ENCODE measurements at places on chromosomes 5 and 9. TPM values are rescaled to one million over a fixed set of nuclear protein-coding genes. Genes with fewer than 3 reads are reported as not detected.

DNA sequence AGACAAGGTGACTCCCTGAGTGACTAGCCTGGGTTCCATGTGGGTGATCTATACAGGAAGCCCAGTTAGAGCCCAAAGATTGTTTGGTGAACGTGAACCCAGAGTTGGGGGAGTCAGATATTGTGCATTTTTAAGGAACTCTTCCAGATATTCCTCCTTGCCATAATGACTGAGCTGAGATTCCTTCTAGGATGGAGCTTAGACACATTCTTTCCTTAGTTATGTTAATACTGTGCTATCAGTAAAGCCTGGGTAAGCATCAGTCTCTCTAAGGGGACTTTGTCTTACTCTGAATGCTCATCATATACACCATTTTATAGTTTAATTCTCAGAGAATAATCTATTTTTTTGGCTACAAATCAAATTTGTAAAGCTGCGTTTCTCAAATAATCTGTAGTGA, 68.1 kb downstream of the FOXB2 start:
- no peaks in the 10 kb centered on the region for H3K27me3 ChIP-seq
- no peaks in the 10 kb centered on the region for H3K36me3 ChIP-seq
- no peaks in the 10 kb centered on the region for H3K4me1 ChIP-seq
- H3K27ac ChIP-seq, result no peak overlapping the region

DNA sequence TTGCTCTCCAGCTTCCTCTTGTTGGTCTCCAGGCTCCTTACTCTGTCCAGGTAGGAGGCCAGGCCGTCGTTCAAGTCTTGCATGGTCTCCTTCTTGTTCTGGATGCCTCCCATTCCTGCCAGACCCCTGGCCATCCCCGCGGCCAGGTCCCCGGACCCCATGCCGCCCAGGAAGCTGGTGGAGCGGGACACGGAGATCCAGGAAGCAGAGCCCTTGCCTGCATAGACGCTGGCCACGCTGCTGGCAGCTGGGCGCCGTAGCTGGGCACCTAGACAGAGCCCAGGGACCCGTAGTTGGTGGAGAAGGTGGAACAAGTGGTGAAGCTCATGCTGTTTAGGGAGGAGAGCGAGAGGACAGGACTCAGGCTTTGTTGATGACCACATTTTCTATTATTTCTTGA, 1584.0 kb upstream of the ACO1 start:
- no peaks in the 10 kb centered on the region for H3K36me3 ChIP-seq
- H3K4me3 ChIP-seq, result no peak overlapping the region
- no peak for DNase-seq
- H3K27ac ChIP-seq, result no peak overlapping the region
- H3K4me1 ChIP-seq, result no peaks in the 10 kb centered on the region

DNA sequence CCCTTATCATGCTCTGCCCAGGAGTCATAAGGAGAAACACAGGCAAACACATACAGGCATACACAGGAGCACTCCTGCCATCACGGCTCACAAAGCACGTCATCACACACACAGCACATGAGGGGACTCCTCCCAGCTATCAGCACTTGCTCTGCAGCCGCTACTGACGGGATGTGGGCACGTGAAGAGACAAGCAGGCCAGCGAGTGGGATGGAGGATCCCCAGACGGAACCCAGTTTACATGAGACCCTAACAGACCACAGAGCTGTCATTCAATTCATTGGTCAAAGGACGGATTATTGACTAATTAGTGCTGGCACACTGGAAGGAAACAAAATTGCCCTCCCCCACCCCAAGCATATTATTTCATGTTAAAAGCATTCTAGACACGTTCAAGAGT, 53.6 kb downstream of the SEMA4D start:
- H3K4me3 ChIP-seq, result no peak overlapping the region
- H3K27me3 ChIP-seq, result peaks cover 2% of the 10 kb centered on the region
- H3K4me1 ChIP-seq, result no peaks in the 10 kb centered on the region

- no peak overlapping the region for H3K27ac ChIP-seq
- peaks cover 20% of the 10 kb centered on the region for H3K4me1 ChIP-seq
- no peaks in the 10 kb centered on the region for H3K36me3 ChIP-seq
- no peak overlapping the region for H3K4me3 ChIP-seq
- no peak for DNase-seq
- no peaks in the 10 kb centered on the region for H3K27me3 ChIP-seq
Measured at GRCh38 chr5:132787076-132787475, 10.0 kb upstream of the SEPTIN8 start.

DNA sequence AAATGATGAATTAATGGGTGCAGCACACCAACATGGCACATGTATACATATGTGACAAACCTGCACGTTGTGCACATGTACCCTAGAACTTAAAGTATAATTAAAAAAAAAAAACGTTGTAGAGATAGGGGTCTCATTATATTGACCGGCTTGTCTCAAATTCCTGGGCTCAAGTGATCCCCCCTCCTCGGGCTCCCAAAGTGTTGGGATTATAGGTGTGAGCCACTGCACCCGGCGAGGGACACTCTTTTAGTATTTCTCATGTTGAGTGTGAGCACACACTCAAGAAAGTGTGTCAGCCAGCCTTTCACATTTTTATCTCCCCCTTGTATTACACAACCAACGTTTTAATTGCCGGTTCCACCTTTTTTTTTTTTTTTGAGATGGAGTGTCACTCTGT, 87.7 kb upstream of the SPIN1 start:
- H3K27ac ChIP-seq, result no peak overlapping the region
- H3K27me3 ChIP-seq, result peaks cover 2% of the 10 kb centered on the region
- no peaks in the 10 kb centered on the region for H3K4me1 ChIP-seq
- no peak overlapping the region for H3K4me3 ChIP-seq
- H3K36me3 ChIP-seq, result no peaks in the 10 kb centered on the region
- DNase-seq, result no peak

The IFNA2 gene
- not detected for total RNA-seq

The PAIP1 gene
- 141 TPM for total RNA-seq

The IL33 gene
- not detected for total RNA-seq

The IL7R gene
- total RNA-seq, result not detected
